ENCODE measurements at places on chromosomes 11 and 22. TPM values are rescaled to one million over a fixed set of nuclear protein-coding genes. Genes with fewer than 3 reads are reported as not detected.

Gene BRD1
- 23.1 TPM for total RNA-seq

Gene SHISAL1
- total RNA-seq: not detected

Gene DNAJB13
- not detected for total RNA-seq

Gene RAB38
- 10.5 TPM for total RNA-seq

Gene CADM1
- total RNA-seq: 21.3 TPM

Gene SPON1
- total RNA-seq: 20.5 TPM

Gene PGA5
- total RNA-seq: not detected

Gene NRGN
- total RNA-seq: 5.8 TPM

Gene MN1
- total RNA-seq: 2.1 TPM

Measured in epithelial cell of proximal tubule (primary cell).